ENCODE measurements at places on chromosomes 1 and 21.

DNA sequence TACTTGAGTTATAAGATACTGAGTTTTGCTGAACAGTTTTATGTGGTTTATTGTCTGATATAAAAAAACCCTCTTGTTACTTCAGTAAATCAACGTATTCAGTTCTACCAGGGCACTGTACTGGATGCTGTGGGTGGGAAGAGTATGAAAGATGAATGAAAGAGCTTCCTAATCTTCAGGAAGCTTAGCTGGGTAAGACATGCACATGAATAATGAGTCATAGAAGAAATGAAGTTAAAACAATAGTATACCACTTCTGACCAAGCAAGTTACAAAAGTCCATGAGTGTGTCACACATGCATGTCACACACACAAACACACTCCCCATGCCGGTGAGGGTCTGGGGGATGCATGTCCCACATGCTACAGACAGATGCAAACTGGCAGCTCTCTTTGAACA is 105.9 kb downstream of the SIPA1L2 start:
- no peak for DNase-seq

DNA sequence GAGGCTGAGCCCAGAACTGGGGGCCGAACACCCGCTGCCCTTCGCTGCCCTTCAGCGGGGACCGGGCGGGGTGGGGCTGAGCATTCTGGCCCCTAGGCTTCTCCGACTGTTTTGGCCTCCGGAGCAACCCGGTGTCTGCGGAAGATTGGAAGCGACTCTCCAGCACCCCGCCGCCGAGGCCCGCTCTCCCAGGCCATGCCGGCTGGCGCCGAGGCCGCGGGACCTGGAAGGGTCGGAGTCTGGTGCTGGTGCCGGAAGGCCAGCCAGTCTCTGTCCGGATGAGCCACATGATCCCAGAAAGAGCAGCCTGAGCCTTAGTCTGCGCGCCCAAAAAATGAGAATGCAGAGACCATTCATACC is 272.0 kb downstream of the FOXD2 start:
- no peak for DNase-seq

DNA sequence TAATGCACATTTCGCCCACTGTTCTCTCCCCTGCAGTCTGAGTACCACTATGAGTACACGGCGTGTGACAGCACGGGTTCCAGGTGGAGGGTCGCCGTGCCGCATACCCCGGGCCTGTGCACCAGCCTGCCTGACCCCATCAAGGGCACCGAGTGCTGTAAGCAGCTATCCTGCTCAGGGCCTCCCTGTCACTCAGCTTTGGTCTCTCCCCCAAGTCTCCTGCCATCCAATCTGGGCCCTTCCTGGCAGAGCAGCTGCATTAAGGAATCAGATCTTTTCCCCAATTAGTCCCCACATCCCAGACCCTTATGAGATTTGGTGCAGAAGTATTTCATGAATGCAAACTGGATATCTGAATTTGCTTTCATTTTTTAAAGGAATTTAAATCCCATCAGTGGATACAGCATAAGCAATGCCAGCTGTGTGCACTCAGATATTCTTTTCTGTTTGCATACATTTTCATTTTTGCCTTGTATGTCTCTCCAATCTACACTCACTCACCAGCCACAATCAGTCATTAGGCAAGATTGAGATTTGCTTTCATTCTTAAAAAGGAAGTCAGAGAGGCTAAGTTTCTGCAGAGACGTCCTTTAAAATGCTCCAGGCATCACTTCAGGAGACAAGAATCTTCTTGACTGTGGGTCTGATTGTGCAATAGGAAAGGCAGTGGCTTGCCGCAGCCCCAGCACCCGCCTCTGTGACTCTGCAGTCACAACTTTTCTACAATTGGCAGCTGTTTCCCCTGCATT is 48.1 kb downstream of the ELAPOR1 start:
- peak; percentile 40 for DNase-seq

- DNase-seq, result no peak
These were observed 5.6 kb upstream of the RGS4 start for GRCh38 chr1:163063610-163064009.

- DNase-seq, result peak; percentile 70
These were observed 27.2 kb upstream of the FOXE3 start for GRCh38 chr1:47388891-47389238.

DNA sequence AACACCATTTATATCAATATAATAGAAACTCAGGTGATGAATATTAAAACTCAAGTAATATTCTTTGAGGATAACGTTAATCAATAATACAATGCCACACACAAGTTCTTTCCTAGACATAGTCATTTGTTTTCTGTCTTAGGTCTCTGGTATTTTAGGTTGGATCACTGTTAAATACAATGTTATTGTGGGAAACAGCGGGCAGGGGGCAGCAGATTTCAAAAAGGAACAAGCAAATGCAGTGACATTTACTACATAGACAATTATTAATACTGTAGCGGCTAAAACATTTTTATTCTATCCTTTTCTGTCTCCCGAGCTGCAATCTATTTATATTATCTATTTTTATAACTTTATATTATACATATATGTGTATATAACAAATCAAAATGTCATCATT is 186.4 kb upstream of the ZNHIT6 start:
- peak; percentile 1 for DNase-seq

GRCh38 chr1:91777196-91777595 is 108.8 kb downstream of the TGFBR3 start:
- no peak for DNase-seq

DNA sequence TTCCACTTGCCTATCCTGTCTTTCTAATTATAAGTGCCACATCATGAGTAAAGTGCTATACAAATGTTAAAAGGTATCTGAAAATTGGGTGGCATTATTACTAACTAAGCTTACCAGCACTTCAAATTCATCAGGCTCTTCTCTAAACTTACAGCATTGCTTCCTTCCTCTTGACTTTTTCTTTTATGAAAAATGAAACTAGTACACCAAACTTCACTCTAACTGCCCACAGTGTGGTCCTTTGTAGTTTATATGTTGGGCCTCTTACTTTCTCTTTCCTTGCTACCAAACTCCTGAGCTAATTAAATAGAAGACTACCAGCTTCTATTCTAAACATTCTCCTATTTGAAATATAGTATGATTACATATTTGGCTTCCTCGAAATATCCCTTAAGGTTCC is 81.8 kb downstream of the NOTCH2 start:
- no peak for DNase-seq

DNA sequence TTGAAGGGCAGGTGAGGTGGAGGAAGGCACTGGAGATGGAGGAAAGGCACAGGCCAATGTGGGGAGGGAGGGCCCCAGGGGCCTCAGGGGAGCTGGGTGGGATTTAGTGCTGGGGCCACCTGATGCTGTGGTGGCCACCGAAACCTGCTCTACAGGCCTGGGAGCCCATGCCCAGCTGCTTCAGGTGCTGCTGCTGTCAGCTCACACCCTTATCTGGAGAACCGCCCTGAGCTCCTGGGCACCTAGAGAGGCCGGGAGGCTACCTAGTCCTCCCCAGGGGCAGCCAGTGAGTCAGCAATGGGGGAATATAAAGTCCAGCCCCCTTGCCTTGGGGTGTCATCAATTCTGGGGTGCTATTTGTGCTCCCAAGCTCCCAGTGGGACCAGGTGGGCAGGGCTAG is 12.2 kb downstream of the FAM131C start:
- no peak for DNase-seq

- peak; percentile 72 for DNase-seq
These were observed 24.5 kb upstream of the POU2F1 start for GRCh38 chr1:167196166-167196565.

GRCh38 chr1:235984041-235984825 is 80.7 kb downstream of the NID1 start:
- DNase-seq, result peak; percentile 60

GRCh38 chr1:221782477-221782876 is 40.6 kb upstream of the DUSP10 start:
- DNase-seq, result no peak

DNA sequence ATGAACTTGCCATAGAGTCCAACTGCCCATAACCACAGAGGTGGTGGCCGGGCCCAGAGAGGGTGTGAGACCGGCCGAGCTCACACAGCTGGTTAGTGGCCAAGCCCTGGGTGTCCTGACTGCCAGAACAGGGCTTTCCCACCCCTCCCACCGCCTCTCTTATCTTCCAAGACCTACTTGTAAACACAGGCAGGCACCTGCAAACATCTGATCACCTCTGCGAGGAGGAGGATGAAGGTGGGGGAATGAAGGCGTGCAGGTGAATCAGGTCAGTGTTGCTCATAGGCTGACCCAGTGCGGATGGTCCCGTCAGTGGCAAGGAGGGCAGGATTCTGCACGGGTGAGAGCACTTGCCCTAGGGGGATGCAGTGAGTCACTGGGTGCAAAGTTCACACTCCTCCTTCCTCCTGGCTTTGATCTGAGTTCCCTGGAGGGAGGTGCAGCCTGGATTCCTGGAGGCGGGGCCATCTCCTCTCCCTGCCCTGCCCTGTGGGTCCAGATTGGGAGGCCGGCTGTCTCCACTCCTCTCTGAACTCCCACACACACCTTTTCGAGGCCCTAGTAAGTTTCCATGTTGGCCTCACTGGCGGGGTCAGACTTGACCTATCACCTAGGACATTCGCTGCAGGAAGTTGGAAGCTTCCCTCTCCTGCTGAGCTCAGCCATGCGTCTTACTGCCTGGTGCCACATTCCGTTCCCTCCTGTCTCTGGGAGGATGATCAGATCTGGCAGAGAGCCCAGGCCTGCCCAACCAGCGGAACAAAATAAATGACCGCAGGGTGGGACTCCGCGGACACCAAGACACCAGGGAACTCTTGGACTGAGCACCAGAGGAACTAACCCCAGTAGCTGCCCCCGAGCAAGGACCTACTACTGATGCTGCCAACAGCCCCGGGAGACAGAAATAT is 7.3 kb downstream of the UQCRHL start:
- DNase-seq, result peak; percentile 86

DNA sequence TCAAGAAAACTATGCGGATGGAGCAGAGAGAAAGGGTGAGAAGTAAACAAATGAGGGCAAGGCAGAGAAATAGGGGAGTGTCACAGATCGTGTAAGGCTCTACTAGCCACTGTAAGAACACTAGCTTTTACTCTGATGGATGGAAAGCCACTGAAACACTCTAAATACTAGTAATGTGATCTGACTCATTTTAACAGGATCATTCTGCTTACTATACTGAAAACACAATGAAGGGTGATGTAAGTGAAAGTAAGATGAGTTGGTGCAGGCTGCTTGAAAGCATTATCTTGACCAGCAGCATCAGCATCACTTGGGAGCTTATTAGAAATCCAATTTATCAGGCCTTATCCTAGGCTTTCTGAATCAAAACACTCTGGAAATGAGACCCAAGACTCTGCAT is 32.7 kb downstream of the TUT4 start:
- no peak for DNase-seq

DNA sequence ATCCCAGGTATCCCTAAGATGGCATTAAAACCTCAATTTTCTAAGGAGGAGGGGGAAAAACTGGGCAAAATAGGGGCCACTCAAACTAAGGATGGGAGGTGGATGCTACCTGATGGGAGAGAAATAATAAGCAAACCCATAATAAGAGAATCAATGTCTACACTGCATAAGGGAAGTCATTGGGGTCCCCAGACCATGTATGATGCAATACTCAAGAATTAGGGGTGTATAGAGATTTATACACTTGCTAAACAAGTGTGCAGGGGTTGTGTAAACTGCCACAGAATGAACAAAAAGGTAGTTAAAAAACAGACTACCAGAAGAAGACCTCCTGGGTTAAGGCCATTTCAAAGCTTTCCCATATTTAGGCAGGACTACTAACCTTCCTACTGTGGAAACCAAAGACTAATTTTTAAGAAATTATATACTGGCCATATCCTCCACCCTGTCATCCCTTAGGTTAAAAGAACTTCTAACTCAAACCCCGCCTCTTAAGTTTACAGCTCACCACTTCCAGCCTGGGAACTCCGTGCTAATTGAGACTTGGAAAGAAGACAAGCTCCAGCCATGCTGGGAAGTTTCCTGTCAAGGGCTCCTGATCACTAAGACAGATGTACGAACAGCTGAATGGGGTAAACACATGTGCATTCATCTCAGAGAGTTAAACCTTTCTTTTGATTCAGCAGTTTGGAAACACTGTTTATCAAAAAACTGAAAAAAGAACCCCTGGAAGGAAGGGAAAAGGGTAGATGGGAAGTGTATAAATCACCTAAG is 64.4 kb upstream of the TLR5 start:
- peak; percentile 54 for DNase-seq

DNA sequence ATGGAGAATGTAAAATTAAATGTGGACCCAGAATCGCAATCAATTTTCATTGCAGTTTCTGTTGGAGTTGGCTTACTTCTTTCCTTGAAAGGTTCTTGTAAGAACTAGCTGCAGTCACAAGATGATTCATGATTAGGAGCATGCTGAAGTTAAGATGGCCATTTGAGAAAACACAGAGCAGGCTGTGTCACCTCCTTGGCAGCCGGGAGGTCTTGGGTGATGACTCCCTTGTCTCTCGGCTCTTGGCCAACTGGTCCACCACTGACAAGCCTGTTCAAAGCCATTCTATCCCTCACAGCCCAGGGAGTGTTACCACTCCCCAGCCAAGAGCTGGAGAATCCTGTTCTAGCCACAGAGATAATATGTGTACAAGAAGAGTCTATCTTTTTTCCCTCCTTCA is 40.6 kb downstream of the OPTC start:
- peak; percentile 97 for DNase-seq

- DNase-seq, result peak; percentile 40
These were observed 803 bp downstream of the COP1 start for GRCh38 chr1:176206006-176206960.

DNA sequence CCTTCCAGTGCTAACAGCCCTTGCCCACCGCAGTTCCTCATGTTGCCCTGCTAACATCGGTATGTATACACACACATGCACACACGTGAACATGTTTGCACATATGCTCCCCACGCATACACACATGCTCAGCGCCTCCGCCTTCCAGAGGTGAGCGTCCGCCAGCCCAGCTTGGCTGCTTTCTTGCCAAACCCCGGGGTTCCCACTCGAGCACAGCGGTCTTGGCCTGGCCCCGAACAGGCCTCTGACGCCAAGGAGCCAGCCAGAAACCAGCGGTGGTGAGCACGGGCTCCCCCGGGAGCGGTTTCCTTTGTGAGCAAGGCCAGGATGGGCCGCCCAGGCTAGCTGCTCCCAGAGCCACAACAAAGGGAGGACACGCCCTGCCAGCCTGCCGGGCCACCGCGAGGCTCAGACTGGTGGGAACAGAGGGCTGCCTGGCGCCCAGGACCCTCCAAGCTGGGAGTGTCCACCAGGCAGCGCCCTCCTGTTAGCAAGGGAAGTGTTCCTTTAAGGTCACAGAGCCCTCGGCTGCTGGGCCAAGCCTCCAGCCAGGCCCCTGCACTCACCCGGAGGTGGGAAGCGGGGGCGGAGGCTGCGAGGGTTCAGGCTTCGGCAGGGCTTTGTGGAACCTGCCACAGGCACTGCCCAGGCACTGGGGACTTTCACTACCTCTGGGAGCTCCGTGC is 65.4 kb downstream of the ALPL start:
- peak; percentile 21 for DNase-seq

Measured in A172 (cell line).